ENCODE measurements at places on chromosomes 11 and 22.

DNA sequence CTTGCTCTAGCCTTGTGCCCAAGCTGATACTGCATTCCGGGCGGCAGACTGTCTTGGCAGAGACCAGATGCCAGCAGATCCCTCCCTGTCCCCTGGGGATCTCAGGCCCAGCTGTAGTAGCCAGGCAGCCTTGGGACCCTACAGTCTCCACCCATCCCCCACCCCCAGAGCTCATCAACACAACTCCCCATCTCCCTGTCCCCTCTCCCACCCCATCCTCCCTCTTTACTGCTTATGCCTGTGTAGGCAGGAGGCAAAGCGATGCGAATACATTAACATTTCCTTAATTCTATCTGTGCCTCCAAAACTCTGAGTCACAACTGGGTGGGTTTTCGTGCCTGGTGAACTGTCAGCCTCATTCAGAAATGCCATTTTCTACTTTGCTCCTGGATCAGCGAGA lies 547.6 kb downstream of the BUD13 start:
- no peak for DNase-seq

- no peak for DNase-seq
These were observed 14.0 kb upstream of the POU2AF1 start for GRCh38 chr11:111393096-111393495.

DNA sequence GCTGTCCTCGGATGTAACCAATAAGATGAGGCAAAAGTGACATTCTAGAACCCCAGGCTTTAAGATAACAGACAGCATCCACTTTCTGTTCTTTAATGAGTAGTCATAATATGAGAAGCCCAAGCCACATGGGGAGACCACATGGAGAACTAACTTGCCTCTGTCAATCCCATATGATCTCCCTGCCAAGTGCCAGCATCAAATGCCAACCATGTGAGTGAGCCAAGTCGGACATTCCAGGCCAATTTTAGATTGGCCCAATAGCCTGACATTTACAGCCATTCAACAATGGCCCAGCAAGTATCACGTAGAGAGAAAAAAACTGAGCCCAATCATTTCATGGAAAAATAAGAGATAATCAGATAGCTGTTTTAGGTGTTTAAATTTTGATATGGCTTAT lies 2048.3 kb upstream of the RAG2 start:
- no peak for DNase-seq

GRCh38 chr11:133723056-133723455 lies 122.3 kb downstream of the SPATA19 start:
- no peak for DNase-seq

DNA sequence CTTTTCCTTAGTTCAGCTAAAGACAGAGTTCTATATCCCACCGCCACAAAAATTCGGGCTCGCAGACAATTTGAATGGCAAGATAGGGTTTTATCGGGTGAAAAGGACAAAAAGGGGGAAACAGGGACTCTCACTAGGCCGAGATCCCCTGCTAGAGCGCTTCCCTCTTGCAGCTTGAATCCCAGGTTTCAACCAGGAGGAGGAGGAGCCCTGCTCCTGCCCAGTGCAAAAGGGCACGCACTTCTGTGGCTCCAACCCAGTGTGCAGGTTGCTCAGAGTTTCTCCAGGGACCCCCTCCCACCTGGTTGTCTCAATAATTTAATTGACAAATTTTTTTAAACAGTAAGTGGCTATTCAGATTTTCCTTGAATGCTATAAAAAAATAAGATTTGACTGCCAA lies 152.6 kb upstream of the LUZP2 start:
- no peak for DNase-seq

GRCh38 chr11:82754410-82754809 lies 20.7 kb upstream of the FAM181B start:
- DNase-seq, result no peak

GRCh38 chr22:20786536-20786979 lies 12.6 kb downstream of the SERPIND1 start:
- no peak for DNase-seq

- DNase-seq, result no peak
These were observed 326.1 kb upstream of the ANO5 start for GRCh38 chr11:21866781-21867180.

- no peak for DNase-seq
These were observed 31.6 kb upstream of the PRR5 start for GRCh38 chr22:44670220-44670988.

DNA sequence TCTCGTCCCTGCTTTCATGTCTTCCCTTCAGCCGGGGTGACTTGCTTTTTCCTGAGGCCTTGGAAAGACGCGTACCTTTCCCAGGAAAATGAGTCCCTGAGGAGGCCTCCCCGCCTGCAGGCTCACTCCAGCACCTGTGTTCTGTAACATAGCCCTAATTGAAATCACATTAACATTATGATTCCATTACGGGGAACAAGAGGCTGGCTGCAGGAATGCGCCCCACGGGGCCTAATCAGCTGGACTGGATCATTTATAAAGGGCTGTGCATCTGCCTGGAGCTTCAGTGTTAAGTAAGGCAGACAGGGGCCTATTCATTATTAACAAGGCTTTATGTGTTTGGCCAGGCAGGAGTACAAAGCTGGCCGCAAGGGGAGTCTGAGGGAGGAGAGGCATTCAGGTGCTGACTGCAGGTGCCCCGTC lies 41.9 kb upstream of the TSPAN18 start:
- DNase-seq, result no peak

GRCh38 chr22:21443735-21444421 lies 23.3 kb upstream of the TMEM191C start:
- no peak for DNase-seq

DNA sequence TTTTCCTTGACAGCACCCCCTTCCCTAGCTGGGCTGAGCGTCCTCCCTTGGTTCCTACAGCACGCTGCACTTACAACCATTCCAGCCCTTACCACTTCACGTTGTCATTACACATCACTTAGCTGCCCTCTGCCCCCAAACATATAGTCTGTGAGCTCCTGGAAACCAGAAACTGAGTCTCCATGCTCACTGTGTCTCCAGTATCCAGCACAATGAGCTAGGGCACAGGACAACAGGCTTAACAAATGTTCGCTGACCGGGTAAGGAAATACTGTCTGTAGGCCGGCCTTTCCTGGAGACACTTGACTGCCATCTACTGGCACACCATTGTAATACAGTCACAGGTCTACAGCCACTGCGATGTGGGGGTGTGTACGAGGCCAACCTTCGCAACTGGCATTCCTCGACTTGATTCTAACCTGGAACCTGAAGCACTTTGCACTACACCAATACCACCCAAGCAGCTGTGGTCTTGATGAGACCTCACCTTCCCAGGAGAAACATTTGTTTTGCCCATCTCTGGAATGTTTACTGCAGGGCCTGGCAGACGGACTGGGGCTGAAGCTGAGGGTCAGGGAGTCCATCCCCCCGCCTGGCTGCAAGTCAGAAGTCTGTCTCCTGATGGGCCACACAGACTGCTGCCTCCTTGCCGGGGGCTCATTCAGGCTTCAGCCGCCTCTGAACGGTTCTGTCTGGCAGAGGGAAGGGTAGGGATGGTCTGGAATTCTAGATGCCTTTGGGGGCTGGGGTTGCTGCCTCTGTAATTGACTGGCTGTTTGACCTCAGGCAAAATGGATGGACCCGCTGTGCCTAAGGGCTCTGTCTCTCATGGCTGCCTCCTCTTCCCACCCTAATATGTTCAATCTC lies 72.0 kb downstream of the SYN3 start:
- DNase-seq, result peak; percentile 53

- no peak for DNase-seq
These were observed 324.6 kb upstream of the MTNR1B start for GRCh38 chr11:92644595-92645445.

GRCh38 chr11:62666259-62666926 lies 1.3 kb downstream of the CSKMT start:
- no peak for DNase-seq

DNA sequence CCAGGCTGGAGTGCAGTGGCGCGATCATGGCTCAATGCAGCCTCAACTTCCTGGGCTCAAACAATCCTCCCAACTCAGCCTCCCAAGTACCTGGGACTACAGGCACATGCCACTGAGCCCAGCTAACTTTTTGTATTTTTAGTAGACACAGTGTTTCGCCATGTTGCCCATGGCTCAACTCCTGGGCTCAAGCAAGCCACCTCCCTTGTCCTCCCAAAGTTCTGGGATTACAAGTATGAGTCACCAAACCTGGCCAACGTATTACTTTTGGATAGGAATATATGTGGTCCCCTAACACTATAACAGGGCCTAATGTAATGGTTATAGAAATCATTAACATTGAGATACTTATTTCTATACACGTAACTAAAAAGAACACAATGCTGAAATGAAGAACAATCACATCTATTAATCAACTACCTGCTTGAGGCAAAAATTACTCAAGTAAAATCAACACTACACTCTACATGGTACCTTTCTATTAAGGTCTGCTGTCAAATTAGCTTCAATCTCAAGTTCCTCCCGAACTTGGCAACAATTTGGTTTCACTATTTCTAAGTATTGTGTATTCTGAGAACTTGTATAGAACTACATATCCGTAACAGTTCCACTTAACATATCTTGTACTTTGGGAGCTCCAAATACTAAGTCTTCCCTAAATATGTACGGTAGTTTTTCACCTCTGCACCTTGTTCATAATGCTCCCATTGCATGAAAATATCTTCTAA lies 124.9 kb downstream of the FCHSD2 start:
- DNase-seq, result no peak

GRCh38 chr11:77146261-77147035 lies 18.4 kb downstream of the MYO7A start:
- DNase-seq, result no peak

DNA sequence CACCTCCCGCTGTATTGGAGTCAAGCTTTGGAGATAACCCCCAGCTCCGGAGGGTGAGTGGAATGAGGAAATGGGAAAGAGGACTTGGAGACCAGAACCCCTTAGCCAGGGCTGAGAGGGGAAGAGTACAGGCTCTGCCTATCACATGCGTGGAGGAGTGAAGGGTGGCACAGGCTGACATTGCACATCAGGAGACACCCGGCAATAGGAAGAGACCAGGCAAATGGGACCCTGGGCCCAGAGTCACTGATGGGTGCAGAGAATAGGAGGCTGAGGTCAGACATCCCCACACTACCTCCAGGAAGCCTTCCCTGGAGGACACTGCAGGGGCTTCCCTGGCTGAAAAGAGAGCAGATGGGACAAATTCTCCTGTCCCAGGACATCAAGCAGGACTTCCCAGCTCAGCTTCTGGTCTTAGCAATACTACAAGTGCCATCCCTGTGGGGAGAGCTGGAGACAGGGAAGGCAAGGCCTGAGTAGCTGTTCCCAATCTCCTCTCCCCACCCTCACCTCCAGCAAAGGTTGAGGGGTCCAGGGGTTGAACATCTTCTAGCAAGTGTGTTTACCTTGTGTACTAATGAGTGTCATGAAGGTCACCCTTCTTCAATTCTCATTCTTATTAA lies 160.7 kb downstream of the BUD13 start:
- DNase-seq, result no peak

DNA sequence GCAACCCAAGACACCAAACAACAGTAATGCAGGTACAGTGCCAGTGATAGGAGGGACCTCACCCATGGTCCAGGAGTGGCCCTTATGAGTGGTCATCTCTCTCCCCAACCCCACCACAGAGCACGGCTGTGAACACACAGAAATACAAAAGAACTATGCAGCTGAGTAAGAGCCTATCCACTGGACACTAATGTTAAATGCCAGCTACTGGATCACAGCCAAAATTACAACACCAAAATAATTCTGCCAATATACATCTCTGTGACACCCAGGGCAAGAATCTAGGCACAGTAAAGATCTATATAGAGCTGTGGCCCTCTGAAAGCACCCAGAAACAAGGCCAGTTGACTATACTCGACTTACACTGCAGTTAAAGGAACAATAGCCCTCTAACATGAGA lies 22.8 kb upstream of the GPR83 start:
- no peak for DNase-seq

DNA sequence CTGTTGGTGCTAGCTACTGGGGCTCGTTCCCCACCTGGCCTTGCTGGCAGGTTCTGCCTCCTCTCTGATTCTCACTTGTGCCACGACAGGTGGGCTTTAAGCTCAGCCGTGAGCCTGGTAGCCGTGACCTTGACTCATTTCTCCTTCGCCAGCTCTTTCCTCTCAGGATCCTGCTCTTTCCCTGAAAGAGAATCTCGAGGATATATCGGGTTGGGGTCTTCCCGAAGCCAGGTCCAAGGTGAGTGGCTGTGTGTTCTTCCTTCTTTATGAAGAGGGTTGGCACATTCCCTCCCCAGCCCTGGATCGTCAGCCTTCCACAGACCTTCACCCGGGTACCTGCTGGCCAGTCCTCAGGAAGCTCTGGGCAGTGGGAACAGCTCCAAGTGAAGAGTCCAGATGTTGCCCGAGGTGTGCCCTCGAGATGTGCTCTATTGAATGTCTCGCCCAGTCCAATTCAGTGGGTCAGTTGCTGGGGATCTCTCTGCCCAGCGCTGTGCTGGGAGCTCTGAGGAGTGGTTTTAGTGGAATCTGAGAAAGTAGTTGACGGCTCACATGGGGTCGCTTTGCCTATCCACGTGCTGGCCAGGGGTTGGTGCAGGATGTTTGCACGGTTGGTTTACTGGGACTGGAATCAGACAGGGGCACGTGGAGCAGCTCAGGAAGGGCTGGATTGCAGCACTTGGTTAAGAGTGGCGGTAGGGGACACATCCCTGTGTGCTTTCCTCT lies 1.4 kb downstream of the ZNF74 start:
- no peak for DNase-seq

- no peak for DNase-seq
These were observed 9.8 kb downstream of the RAB30 start for GRCh38 chr11:83061883-83062282.

DNA sequence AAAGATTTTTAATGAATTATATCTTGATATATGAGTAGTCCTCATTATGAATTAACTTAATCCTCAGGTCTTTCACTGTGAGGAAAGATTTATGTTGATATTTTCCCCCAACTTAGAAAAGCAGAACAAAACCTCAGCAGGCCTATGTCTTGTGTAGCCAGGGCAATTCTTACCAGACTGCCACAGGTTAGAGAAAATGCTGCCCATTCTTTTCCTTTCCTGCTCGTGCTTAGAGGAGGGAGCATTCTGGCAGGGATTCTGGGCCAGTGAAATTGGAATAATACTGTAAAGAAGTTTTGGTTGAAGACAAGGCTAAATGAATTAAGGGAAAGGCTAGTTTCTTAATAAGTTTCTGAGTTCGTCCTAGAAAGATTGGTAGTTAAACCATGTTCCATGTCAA lies 56.6 kb downstream of the ZNRF3 start:
- DNase-seq, result no peak

DNA sequence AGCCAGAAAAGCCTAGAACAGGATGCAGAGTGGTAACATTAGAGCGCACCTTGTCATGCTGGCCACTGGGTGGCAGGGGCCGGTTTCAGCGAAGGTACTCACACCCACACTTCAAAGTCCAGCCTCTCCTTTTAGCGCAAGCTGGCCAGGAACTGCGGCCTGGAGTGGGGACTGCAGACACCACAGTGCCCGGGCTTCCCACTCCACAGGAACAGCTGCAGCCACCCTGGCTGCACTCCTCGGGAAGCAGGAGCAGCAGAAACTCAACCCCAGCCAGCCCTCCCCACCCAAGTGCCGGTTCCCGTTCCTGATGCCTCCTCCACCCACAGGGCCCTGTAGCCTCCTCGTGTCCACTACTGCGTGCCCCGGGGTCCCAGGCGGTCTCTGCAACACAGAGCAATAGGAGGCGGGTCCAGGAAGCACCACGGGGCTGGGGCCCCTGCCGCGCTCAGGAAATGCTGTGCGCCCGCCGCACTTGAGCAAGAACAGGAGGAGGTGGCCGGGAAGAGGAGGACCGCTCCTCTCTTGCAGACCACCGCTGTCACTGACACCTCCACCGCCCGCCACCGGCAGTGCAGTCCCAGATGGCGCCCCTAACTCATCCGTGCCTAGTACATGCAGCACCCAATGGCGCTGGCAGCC lies 2.2 kb downstream of the RFPL2 start:
- no peak for DNase-seq
